Endothelial cell of umbilical vein (primary cell): ENCODE measurements at places on chromosomes 7 and 10. TPM values are rescaled to one million over a fixed set of nuclear protein-coding genes. Genes with fewer than 3 reads are reported as not detected.

Gene MAGI2
- total RNA-seq: 5.8 and 6.0 TPM in 2 replicates

Gene ZSCAN25
- total RNA-seq: 11.4 and 13.8 TPM in 2 replicates

DNA sequence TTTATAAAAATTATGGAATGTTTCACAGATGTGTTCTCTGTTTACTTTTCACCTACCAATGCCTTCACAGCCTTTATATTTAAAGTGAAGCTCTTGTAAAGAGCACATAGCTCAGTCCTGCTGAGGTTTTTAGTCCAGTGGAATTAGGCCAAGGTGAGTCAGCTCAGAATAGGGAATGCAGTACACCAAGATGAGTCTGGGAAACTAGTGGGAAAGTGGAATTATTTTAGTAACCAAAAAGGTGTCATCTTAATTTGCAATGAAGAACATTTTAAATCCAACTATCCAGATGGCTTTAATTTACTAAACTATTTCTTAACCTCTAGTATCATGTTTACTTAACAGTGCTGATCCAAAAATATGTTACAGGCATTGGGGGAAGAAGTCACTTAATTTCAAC lies 236.3 kb upstream of the CTBP2 start:
- H3K4me1 ChIP-seq: no peaks in the 10 kb centered on the region
- DNase-seq: no peak
- H3K27ac ChIP-seq: no peak overlapping the region
- H3K27me3 ChIP-seq: no peaks in the 10 kb centered on the region
- H3K4me3 ChIP-seq: no peak overlapping the region
- no peaks in the 10 kb centered on the region for H3K36me3 ChIP-seq

DNA sequence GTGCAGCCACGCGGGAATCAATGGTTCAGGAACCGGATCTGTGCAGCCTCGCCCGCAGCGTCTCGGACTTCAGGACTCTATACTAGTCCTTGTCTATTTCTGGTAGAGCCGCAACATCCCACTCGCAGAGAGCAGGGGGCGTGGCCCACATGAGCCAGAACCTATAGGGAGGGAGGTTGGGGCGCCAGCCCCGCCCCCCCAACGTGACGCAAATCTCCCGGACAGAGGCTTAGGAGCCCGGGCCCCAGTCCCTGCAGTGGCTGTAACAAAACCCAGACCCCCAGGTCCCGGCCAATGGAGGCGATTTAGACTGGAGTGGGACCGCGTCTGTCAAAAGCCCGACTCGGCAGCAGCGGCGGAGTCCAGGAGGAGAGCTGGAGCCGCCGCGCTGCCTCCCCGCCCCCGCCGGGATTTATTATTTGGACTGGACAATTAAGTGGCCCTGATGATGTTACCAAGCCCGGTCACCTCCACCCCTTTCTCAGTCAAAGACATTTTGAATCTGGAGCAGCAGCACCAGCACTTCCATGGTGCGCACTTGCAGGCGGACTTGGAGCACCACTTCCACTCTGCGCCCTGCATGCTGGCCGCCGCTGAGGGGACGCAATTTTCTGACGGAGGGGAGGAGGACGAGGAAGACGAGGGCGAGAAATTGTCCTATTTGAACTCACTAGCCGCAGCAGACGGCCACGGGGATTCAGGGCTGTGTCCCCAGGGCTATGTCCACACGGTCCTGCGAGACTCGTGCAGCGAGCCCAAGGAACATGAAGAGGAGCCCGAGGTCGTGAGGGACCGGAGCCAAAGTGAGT lies at the start of gene NKX2-3:
Gene NKX2-3, plus strand, starts transcription at position 256 of the 809 bp plus-strand sequence. Its CDS starts 190 bp downstream, at position 446.
- no peak within 1 kb of the TSS for H3K4me3 ChIP-seq
- H3K4me1 ChIP-seq: no peaks in the 10 kb centered on the region
- no peak within 1 kb of the TSS for H3K27ac ChIP-seq
- H3K27me3 ChIP-seq: peaks cover 97% of the 10 kb centered on the region

DNA sequence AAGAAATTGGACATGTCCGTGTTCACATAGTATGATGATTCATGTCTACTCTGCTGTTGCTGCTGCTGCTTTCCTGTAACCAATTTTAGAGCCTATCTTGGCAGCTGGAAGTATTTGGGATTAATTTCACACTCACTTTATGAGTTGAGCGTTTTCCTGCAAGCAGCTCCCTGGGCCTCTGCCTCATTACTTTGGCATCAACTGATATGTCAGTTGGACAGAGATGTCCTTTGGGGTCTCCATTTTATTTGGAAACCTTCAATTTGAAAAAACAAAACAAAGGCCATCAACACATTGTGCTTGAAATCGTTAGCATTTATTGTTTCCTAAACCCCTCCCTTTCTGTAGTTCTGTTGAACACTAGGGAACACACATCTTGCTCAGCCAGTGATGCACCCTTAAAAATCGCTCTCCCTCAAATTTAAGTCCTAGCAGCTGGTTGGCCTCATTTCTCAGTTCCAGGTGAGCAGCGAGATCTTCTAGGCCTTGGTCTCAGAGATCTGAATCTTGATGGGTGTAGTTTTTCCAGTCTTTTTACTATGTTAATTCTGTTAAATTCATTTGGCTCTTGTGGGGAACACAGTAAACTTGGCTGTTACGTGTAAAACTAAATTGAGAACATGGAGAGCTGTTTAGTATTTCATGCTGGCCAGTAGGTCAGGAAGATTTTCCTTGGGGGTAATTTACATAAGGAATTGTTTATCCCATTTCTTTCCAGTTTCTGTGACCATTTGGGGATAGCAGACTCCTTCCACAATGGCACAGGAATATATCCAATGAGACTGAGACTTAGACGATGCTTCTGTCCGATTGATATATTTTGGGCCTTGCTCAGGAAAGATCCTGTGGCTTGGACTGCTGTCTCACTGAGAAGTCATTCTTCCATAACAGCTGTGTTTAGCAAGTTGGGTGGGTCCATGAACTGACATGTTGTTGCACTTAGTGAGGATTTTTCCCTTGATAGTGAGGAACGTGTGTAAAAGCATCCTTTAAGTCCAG lies 371.6 kb downstream of the BBS9 start:
- no peaks in the 10 kb centered on the region for H3K4me1 ChIP-seq
- H3K27me3 ChIP-seq: no peaks in the 10 kb centered on the region

DNA sequence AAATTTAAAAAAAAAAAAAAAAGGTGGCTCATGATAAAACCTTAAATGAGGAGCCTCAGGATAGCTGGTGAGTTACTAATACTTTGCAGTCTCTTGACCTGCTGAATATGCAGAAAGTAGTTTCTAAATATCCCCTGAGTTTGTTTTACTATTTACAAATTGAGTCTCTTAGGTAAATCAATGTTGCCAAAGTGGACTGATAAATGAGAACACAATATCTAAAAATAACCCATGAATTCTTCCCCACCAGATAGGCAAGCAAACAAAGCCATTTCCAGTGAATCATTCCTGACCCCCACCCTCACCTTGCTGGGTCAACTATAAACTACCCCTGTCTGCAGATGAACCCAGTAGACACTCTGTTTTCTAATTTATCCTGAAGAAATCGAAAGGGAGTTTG lies 78.9 kb downstream of the GFRA1 start:
- no peaks in the 10 kb centered on the region for H3K27me3 ChIP-seq
- H3K36me3 ChIP-seq: no peaks in the 10 kb centered on the region
- H3K4me1 ChIP-seq: no peaks in the 10 kb centered on the region
- H3K4me3 ChIP-seq: no peak overlapping the region
- no peak overlapping the region for H3K27ac ChIP-seq
- DNase-seq: no peak

DNA sequence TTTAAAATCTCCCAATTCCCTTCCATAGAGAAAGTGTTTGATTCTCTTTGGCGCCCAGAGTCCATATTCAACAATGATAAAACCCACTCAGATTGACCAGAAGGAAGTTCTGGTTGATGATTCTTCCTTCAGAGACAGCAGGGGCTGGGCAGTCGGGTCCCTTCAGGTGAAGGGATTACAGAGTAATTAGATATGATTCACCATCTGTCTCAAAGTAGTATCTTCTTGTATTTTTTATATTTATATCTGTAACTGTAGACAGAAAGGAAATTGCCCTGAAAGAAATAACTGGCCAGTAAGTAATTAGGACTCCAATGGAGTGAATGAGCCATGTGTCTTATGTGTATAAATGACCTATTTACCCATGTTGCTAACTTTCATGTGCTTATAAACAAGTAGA lies 156.0 kb downstream of the PLCE1 start:
- no peaks in the 10 kb centered on the region for H3K4me1 ChIP-seq
- H3K36me3 ChIP-seq: no peaks in the 10 kb centered on the region

DNA sequence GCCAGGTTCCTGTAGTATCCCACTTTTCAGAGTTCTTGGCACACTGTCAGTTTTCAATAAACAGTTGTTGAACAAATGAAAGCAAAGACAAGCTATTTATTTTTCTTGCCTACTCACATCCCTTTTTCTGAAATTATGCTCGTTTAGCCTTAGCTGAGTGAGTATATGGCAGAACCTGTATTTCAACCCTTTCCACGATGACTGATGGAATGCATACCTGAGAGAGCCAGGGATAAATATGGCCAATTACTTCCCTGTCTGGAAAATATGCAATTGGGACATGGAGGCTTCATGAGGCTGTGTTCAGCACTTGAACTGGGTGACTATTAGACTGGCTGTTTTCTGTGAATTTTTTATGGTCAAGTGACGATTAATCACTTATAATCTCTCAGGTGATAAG lies 144.5 kb upstream of the POT1 start:
- no peak overlapping the region for H3K4me3 ChIP-seq
- H3K36me3 ChIP-seq: no peaks in the 10 kb centered on the region
- H3K4me1 ChIP-seq: no peaks in the 10 kb centered on the region
- no peaks in the 10 kb centered on the region for H3K27me3 ChIP-seq
- no peak overlapping the region for H3K27ac ChIP-seq

DNA sequence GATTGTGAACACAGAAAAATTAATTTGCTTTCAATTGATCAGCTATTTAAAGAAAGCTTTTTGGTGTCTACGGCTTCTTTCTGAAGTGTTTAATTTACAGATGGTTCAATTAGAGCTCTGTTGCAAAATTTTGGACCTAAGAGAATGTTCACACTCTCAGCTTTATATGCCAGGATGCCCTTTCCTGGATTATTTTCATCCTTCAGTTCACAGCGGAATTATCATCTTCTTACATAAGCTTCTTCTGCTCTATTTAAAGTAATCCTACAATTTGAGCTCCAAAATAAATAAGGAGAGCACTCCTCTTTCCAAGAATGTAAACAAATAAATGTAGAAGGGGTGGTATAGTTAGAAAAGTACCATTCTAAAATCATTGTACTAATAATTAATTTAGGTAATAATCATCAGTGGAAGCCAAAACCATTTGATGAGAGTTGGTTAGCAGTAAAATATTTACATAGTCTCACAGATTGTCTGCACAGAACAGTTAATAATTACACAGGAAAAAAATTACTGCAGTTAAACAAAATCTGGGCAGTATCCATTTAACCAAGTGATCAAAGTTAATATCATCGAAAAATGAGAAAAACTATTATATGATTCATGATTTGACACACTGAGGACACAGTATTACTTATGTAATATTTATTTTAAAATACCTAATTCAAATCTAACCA lies 298.0 kb upstream of the TMEM229A start:
- DNase-seq: no peak
- H3K27me3 ChIP-seq: no peaks in the 10 kb centered on the region
- no peaks in the 10 kb centered on the region for H3K4me1 ChIP-seq

- H3K4me1 ChIP-seq: peaks cover 29% of the 10 kb centered on the region
- H3K27ac ChIP-seq: peak overlapping the region; percentile 73
- no peak overlapping the region for H3K4me3 ChIP-seq
These were observed 30.6 kb downstream of the PALD1 start for GRCh38 chr10:70508912-70509756.

- H3K36me3 ChIP-seq: peaks cover 19% of the 10 kb centered on the region
- H3K27me3 ChIP-seq: no peaks in the 10 kb centered on the region
- peak overlapping the region; percentile 67 for H3K27ac ChIP-seq
- no peak overlapping the region for H3K4me3 ChIP-seq
These were observed 25.5 kb downstream of the TMEM248 start for GRCh38 chr7:66946545-66946944.

DNA sequence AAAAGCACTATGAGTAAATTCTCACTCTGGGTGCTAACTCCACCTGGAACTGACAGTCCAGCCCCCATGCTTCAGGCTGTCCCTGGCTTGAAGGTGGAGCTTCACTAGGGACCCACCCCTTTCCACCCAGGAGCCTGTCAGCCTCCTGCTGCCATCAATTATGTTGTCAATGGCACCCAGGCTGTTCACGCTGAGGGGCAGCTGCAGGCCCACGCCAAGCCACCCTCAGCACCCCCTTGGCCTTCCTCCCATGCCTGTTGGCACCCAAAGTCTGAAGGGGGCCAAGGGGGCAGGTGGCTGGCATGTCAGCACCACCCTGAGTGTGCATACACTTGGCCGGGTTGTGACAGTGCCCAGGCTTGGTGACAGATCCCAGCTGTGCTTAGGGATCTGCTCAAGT lies 149.3 kb downstream of the NXPH1 start:
- no peak overlapping the region for H3K4me3 ChIP-seq
- DNase-seq: no peak
- no peaks in the 10 kb centered on the region for H3K4me1 ChIP-seq
- H3K27me3 ChIP-seq: no peaks in the 10 kb centered on the region

- no peak for DNase-seq
- no peak overlapping the region for H3K4me3 ChIP-seq
- no peaks in the 10 kb centered on the region for H3K4me1 ChIP-seq
- no peaks in the 10 kb centered on the region for H3K36me3 ChIP-seq
- no peak overlapping the region for H3K27ac ChIP-seq
These were observed 52.4 kb downstream of the CAMK2B start for GRCh38 chr7:44272981-44273380.

DNA sequence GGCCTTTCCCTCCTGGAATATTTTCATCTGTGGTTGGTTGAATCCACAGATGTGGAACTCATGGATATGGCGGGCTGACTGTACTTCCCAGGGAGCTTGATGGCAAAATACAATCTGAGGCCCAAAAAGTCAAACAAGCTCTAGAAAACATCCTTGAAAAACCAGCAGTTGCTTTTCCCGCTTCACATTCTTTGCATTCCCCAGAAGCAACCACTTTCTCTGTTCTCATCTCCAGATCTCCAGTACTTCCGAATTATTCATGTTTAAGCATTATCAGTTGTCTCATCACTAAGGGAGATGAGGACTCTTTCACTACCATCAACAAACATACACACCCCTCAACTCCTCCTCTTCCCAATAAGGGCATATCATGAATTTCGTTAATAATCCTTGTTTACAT lies 55.3 kb downstream of the KIF5B start:
- no peak overlapping the region for H3K4me3 ChIP-seq
- no peak overlapping the region for H3K27ac ChIP-seq
- H3K36me3 ChIP-seq: peaks cover 7% of the 10 kb centered on the region
- no peaks in the 10 kb centered on the region for H3K27me3 ChIP-seq
- no peak for DNase-seq
